ENCODE measurements at places on chromosomes 7 and 10.

GRCh38 chr10:84329196-84329611 lies 815 bp downstream of the CCSER2 start:
- no peak for DNase-seq

DNA sequence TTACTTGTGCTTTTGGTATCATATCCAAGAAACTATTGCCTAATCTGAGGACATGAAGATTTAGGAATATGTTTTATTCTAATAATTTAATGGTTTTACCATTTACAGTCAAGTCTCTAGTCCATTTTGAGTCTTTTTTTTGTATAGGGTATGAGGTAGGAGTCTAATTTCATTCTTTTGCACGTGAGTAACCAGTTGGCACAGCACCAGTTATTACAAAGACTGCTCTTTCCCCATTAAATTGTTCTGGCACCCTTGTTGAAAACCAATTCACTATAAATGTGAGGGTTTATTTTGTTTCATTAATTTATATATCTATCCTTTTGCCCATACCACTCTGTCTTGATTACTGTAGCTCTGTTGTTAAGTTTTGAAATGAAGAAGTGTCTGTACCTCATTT lies 381.6 kb downstream of the SUGCT start:
- no peak for DNase-seq

- DNase-seq, result no peak
Measured at GRCh38 chr7:129845178-129845971, 107.4 kb downstream of the UBE2H start.

DNA sequence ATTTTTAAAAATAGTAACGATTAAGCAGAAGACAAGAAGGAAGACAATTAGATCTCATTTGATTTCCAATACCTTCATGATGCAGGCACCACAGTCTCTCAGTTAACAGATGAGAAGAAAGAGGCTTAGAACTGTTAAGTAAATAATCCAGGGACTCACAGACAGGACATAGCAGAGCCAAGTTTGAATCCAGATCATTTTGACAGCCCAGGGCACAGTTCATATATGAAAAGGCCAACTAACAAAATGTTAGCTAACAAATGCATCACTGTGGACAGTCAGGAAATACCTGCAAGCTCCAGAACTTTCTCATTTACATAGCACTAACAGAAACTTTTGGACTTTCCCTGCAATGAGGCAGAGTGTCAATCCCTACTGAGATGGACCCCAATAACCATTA lies 4.2 kb upstream of the NPSR1 start:
- DNase-seq, result no peak

- no peak for DNase-seq
Measured at GRCh38 chr10:9786101-9786500, 1231.6 kb upstream of the CELF2 start.

DNA sequence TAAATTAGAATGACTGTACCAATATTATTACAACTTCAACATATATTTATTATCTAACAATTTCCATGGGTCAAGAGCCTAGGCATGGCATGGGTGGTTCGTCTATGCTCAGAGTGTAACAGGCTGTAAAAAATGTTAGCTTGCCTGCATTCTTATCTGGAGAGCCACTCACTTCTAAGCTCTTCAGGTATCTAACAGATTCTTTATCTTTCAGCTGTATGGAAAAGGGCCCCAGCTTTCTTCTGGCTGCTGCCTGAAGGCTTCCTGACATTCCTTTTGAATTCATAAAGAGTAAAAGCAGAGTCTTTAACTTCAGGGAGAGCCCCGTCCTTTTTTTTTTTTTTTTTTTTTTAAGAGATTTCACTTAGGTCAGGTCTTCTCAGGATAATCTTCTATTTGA lies 648.8 kb downstream of the NXPH1 start:
- no peak for DNase-seq

DNA sequence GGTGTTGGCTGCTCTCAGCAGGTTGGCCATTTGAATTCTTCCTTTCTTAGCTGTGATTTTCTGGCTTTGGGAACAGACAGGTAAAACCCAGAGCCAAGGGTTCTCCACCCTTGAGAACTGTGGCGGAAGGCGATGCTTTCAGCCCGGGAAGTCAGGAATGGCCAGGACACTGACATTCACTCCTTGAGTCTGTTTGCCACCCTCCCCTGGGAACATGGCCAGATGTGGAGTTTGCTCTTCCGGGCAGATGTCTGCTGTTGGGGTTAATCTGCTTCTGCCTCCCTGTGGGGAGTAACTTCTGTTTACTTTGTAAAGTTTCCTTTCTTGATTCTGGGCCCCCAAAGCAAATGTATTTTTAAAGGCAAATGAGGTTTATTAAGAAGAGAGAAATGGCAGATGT lies 17.7 kb downstream of the GATA3 start:
- DNase-seq, result no peak

GRCh38 chr7:139674341-139674740 lies 103.5 kb downstream of the HIPK2 start:
- no peak for DNase-seq

DNA sequence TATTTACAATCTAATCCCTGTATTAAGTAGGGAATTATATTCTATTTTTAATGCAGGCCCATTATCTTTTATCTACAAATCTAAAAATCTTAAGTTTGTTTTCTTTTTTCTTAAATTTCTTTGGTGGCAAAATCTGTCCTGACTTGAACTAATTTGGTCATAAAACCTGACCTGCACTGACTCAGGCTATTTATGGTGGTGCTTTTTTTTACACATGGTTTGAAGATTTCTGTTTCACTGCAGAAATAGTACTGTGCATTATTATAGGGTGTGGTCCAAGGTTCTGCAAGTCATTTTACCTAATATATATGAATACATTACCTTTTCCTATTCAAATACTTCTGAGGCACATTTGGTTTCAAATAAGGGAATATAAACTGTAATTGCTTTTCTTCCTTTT lies 137.0 kb downstream of the CD36 start:
- DNase-seq, result no peak

- no peak for DNase-seq
Measured at GRCh38 chr10:6228647-6229046, 25.9 kb downstream of the PFKFB3 start.
